ENCODE measurements at places on chromosomes 7 and 10. TPM values are rescaled to one million over a fixed set of nuclear protein-coding genes. Genes with fewer than 3 reads are reported as not detected.

The C10orf67 gene
- not detected for total RNA-seq

The DLX5 gene
- not detected for total RNA-seq

The IGFBP1 gene
- not detected for total RNA-seq

DNA sequence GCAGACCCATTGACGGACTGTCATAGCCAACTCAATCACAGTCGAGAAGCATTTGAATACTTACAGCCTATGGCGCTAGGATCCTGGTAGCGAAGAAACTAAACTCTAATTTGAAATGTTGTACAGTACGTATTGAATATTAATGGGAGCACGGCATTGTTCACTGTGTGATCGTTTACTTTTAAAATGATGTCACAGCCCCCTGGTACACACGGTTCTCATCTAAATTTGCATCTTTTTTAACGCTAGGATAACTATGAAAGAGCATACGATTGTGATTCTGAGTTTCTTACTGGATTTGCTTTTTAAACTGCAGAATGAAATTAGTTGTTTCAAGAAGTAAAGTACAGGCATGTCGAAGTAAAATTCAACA, 895 bp upstream of the NAPEPLD start:
- DNase-seq: no peak

The GOLGA7B gene
- 0.20 TPM for total RNA-seq

The PNLIPRP3 gene
- not detected for total RNA-seq
